ENCODE measurements at places on chromosomes 7 and 10. TPM values are rescaled to one million over a fixed set of nuclear protein-coding genes. Genes with fewer than 3 reads are reported as not detected.

DNA sequence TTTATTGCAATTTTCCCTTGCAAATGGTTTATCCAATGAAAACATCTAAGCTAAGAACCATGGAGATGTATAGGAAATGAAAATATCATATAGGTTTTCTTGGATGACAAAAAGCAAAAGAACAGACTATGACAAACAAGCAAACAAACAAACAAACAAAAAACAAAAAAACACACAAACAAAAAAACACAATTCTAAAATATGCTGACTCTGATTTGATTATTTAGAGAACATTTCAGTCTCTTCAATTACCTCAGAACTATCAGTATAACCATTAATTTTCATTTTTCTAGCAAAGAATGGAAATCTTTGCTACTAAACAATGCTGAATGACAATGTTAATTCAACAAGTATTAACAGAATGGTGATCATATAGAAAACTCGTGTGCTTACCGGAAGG is 369.5 kb upstream of the LRRN3 start:
- DNase-seq = no peak

- DNase-seq = no peak
Measured at GRCh38 chr7:144709066-144709465, 126.8 kb downstream of the TPK1 start.

GRCh38 chr7:44114586-44115310 is 8.6 kb downstream of the POLD2 start:
- DNase-seq = no peak

DNA sequence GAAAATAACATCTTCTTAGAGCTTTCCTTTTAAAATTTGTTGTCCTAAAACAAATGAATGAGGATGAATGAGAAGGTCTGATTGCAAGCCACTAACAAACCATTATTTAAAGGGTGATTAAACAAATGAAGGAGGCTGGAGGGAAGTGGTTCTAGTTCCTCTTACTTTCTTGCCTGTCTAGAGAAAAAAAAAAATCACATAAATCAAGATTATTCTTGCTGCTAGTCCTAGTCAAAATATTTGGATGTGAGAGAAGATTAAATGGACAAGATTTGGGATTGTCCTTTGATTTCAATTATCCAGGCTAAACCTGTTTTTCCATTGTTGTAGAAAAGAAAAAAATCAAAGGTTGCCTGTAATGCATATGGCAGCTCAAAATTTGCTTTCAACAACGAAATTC is 3.3 kb downstream of the SKAP2 start:
- no peak for DNase-seq

DNA sequence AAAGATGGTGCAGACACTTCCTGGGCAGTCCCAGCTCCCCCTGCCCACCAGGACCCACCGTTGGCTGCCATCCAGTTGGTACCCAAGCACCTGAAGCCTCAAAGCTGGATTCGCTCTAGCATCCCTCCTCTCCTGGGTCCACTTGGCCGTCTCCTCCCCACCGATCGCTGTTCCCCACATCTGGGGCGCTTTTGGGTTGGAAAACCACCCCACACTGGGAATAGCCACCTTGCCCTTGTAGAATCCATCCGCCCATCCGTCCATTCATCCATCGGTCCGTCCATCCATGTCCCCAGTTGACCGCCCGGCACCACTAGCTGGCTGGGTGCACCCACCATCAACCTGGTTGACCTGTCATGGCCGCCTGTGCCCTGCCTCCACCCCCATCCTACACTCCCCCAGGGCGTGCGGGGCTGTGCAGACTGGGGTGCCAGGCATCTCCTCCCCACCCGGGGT is 14.5 kb upstream of the LIMK1 start:
- DNase-seq = peak; percentile 82

Gene TEX47
- total RNA-seq = not detected

Gene VOPP1
- 47.4 TPM for total RNA-seq

Gene FAM149B1
- total RNA-seq = 21.2 TPM

Gene AOAH
- 12.9 TPM for total RNA-seq

Gene SLC26A4
- total RNA-seq = 0.57 TPM

Gene GPR15LG
- total RNA-seq = not detected

Gene UCMA
- not detected for total RNA-seq

Gene LARP4B
- 49.6 TPM for total RNA-seq
